Activated CD8-positive, alpha-beta memory T cell treated with anti-CD3 and anti-CD28 coated beads for 1 hour (primary cell): ENCODE measurements at places on chromosomes 6 and 20.

GRCh38 chr20:54643761-54644160, 168.4 kb downstream of the DOK5 start:
- DNase-seq, result no peak

GRCh38 chr20:50628332-50628731, 63.0 kb downstream of the RIPOR3 start:
- no peak for DNase-seq

DNA sequence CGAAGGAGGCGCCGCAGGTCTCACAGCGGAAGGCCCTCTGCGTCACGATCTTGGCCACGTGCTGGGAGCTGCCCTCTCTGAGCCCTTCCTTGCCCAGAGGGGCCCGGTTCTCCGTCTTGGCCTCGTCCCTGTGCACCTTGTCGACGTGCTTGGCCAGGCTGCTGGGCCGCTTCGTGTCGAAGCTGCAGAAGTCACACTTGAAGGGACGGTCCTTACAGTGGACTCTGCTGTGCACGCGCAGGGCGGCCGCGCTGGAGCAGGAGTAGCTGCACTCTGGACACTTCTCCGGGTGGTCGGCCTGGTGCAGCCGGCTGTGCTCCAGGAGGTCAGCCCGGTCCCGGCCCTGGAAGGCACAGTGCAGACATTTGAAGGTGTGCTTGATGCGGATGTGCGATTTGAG, 106.9 kb downstream of the ZFP64 start:
- DNase-seq, result no peak

DNA sequence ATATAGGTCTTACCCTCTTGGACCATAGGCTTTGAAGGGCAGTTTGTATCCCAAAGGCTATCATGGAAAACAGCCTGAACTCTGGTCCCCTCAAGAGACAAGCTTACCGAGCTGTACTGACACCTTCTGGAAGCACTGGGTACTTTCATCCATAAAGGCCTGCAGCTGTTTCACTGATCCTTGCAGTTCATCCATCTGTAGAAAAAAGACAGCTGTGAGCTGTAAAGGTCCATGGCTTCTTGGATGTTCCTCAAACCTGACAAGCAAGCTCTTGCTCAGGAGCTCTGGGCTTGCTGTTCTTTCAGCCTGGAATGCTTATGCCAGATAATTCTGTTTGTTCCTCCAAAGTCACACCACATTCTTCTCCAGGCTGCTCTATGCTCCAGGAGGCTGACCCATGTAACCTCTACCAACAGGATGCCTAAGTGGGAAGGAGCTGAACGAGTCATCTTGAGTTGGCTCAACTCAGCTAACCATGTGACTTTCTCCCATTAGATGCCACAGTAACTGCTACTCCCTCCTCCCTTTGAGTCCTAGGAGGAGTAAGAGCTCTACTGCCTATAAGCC, 8.8 kb upstream of the NDRG3 start:
- DNase-seq, result no peak

- peak; percentile 5 for DNase-seq
These were observed 32.4 kb upstream of the FAM184A start for GRCh38 chr6:119110601-119111548.

GRCh38 chr6:3885262-3886036, 36.3 kb downstream of the FAM50B start:
- no peak for DNase-seq

- no peak for DNase-seq
These were observed 218.9 kb upstream of the PLCB4 start for GRCh38 chr20:8849990-8850389.

- no peak for DNase-seq
These were observed 236.9 kb downstream of the EPM2A start for GRCh38 chr6:145498425-145498824.

DNA sequence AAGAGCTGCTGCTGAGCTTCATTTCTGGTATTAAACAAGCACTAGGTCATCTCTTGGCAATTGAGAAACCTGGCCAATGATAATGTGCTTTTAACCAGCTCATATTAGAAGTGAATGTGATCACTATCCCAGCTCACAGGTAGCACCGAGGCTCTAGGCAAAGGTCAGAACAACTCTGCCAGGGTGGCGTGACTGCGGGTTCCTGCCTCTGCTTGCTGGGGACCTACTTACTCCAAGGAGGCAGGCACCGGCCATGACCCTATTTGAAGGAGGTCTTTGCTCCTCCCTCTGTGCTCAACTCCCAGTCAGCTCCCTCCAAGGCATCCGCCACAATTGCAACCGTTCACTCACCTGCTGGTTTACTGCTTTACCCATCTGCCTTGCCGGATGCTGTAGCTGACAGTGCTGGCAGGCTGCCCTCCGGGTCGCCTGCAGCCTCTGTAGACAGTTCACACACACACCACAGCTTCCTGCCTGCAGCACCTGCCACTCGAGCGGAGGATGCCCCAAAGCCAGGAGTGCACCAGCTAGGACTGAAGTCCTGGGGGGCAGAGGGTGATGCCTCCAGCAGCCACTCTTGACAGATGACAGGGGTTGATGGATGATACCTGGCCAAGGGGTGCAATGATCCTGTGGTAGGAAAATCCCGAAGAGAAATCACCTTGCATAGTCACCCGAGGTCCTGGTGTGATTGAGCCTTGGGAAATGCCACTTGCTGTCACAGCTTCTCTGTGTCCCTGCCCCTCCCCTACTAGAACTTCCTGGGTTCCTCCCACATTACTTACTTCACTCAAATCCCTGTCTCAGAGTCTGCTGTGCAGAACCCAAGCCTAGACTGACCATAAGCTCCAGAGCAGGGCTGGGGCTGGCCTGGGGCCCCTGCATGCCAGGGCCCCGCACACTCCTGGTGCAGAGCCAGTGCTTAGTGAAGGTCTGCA, 8.8 kb upstream of the VSX1 start:
- peak; percentile 26 for DNase-seq

GRCh38 chr6:130128326-130128725, 94.4 kb downstream of the SAMD3 start:
- DNase-seq, result no peak

DNA sequence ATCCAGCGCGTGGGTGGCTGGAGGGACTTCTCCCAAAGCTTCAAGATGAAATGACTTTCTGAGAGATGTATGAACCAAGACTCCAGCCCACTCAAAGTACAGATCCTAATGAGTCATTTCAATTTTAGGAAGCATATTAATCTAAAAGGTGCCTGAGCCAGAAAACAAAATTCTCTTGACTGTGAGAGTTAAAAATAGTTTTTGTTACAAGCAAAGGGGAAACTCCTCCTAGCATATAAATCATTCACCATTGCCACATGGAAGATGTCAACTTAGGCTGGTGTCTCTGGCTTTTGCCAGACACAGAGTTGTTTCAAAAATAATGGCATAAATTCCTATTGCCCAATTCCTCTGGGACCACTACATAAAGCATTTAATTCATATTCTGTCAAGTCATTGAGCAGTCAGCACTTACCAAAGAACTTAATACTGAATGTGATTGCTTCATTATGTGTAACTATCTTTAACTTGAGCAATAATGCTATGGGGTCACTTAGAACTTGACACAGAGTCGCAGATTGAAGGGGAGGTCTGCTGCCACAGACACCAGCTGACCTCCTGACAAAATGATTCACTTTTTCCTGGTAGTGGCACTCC, 280.6 kb downstream of the SLC35F1 start:
- DNase-seq, result no peak

- no peak for DNase-seq
These were observed 716.0 kb downstream of the KIF16B start for GRCh38 chr20:15857173-15857784.

DNA sequence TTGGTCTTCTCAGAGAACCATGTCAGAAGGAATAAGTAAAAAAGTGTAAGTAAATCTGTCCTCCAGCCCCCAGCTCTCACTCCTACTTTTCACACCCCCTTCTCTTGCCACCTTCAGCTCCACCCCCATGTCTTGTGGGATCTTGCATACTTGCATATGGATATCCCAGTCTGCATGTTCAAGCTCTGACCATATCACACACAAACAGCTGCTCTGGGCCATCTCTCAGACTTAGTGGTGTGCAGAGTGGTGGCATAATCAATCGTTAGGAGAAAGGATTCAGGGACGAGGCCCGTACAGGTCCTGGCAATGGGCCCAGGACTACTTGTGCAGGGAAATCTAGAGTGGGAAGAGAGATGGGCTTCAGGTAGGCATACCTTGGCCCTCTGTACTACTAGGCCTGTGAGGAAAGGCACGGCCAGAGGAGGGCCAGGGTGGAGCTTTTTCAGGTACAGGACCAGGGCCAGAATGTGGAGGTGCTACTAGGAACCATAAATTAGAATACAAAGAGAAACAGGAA, 112.0 kb upstream of the SGK1 start:
- no peak for DNase-seq

DNA sequence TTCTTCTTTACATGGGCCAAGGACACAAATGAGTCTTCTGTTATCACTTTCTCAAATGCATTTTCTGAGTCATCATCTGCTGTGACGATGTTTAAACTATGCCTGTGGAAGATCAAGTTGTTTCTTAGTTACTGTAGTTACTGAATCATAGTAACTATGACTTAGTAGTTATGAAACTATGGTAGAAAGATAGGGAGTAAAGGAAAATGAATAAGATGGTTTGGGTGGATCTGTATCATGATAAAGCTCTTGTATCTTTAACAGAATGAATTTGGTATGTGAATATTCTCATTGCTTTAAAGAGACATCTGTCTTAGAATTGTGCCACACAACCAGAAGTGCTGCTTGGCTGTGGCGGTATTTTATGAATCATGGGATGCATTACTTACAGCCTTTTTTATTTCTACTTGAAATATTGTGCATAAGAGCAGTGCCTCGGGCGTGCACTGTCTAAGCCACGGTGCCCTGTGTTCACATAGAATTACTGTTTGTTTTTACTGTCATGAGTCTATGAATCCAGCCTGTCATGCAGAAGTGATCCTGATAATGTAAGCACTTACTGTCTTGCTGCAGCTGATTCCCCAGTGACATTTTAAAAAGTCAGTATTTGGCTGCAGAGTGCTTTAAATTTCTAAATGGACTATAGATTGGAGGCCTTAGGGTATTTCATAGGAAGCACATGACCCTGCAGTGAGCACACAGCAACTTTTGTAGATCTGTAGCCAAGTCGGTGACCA, 215.2 kb downstream of the TMEM242 start:
- no peak for DNase-seq

GRCh38 chr6:20447581-20448132, 46.0 kb downstream of the E2F3 start:
- no peak for DNase-seq

- no peak for DNase-seq
These were observed 36.6 kb upstream of the NHSL1 start for GRCh38 chr6:138535728-138536455.

DNA sequence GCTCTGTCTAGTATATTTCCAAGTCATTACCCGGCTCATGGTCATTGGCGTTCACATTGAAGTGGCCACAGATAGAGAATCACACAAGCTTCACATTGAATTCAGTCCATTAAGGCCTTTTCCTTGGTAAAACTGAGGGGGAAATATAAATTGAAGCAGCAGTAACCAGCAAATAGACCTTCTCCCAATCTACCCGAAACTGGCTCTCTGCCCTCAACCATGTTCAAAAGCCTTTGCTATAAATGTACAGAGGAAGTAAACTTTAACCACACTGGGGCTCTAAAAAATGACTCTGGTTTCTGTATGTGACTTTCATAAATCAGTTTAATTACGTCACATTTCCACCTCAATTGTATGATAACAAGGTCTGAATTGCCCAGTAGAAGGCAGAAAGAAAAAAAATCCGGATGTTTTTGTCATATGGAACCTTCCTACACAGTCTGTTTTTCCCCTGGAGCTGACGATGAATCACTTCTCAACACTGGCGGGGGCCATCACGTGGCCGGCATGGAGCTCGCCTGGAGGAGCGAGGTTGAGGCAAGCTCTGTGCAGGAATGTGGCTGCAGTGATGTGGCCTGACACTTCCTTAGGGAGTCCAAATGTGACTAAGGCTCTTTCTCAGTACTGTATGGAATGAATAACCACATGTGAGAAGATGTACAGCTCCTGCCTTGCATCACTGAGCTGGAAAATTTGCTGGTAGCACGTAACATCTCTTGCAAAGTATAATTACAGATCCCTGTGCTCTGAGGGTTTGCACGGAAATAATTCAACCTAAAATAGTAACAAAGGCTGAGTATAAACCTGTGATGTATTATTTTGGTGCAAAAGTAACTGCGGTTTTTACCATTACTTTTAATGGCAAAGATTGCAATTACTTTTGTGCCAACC, 58.6 kb upstream of the SNX9 start:
- DNase-seq, result peak; percentile 62

GRCh38 chr20:31565699-31566318, 39.3 kb upstream of the ID1 start:
- DNase-seq, result no peak

DNA sequence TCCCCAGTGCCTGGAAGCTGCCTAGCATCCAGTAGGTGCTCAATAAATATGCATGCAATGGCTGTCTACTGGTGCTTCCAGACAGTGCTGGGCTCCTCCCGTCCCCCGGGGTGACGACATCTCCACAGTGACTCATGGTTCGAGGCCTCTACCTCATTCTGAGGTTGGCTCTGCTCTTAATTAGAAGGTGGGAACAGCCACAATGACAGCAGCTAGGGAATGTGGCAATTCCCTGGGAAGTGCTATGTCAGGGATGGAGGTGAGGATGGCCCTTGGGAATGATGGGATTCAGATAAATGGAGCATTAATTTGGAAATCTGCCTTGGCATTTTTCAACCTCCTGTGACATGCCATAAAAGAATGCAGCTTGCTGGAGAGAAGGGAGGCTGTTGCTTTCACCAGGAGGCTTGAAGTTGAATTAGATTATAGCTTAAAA, 43.5 kb upstream of the NFATC2 start:
- DNase-seq, result no peak

GRCh38 chr6:38193051-38193450, 373.5 kb downstream of the ZFAND3 start:
- DNase-seq, result no peak
